ENCODE measurements at places on chromosomes 5 and 9. TPM values are rescaled to one million over a fixed set of nuclear protein-coding genes. Genes with fewer than 3 reads are reported as not detected.

GRCh38 chr5:9562141-9562540 is 16.3 kb upstream of the SEMA5A start:
- DNase-seq, result no peak

- DNase-seq, result no peak
These were observed 569.2 kb upstream of the PTPRD start for GRCh38 chr9:11182001-11182400.

DNA sequence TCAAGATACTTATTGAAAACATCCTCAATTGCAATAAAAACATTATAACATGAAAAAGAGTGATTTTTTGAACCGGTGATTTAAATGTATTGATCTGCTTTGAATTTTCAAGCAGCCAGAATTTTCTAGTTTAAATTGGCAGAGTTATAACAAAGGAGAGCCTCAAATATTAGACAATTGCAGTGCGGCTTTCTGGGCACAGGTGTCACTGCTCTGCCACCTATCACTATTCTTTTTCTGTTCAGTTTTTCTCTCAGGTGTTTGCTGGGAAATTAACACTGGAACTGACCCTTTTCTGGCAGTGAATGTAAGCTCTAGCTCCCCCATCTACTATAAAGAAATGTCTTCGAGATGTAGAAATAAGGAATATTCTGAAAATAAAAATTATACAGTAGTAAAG is 23.0 kb downstream of the ZBED3 start:
- DNase-seq, result no peak

GRCh38 chr5:174340226-174340625 is 294.7 kb downstream of the NSG2 start:
- DNase-seq, result no peak

DNA sequence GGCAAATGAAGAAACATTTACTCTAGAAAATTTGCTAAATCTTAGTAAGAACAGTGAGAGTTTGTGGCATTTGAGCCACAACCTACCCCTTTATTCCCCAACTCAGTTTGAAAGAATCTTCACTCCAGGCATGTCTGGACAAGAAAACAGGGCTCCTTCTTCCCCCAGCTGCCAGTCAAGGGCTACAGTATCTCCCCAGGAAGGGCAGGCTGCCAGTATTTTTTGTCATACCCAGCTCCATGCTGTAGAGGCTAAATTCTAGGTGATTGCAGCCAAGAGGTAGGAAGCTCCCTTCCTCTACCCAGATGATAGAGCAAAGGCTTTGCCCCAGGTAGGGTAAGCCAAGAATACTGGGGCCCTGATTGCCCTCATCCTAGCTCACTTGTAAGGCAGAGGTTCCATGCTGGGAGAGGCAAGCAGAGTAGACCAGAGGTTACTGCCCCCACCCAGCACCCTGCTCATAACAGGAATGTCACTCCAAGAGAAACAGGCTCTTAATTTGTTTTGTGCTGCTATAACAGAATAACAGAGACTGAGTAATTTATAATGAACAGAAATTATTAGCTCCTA is 20.0 kb upstream of the GRPEL2 start:
- no peak for DNase-seq

- no peak for DNase-seq
These were observed 42.6 kb downstream of the MLLT3 start for GRCh38 chr9:20579524-20580314.

DNA sequence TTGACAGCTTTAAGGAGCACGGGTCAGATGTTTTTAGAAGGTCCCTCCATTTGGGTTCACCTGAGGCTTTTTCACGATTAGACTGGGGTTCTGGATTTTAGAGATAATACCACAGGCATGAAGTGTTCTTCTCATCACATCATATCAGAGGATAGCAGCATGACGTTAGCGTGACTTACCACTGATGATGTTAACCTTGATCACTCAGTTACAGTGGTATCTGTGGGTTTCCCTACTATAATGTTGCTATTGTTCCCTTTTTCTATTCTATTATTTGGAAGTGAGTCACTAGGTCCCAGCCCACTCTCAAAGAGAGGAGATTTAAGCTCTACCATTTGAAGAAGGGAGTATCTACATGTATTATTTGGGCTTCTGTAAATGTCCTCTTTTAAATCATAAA is 300.0 kb downstream of the MAST4 start:
- DNase-seq, result no peak

DNA sequence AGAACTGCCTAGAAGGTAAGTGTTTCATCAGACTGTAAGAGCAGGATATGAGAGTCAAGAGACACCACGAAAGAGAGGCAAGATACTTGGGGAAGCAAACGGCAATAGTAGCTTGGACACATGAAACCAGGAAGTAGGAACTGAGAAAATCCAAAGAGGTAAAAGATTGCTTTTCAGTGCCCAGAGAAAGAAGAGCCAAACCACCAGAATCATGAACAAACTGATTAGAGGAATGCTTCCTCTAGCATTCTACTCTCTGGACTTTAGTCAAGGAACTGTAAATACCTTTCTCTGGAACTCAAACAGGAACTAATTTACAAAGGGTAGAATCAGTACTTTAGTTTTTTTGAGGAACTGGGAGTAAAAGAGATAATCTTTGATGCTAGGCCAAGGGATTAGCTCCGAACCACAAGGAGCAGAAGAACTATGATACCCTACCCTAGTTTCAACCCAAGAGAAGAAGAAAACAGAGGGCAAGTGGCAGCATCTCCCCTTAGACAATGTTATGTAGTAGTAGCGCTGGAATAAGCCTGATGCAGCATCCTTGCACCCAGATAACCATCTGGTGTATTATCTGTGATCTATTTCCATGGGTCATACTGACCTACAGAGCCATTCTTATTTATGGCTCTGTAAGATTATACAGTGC is 41.3 kb downstream of the EFCAB9 start:
- DNase-seq, result peak; percentile 59

DNA sequence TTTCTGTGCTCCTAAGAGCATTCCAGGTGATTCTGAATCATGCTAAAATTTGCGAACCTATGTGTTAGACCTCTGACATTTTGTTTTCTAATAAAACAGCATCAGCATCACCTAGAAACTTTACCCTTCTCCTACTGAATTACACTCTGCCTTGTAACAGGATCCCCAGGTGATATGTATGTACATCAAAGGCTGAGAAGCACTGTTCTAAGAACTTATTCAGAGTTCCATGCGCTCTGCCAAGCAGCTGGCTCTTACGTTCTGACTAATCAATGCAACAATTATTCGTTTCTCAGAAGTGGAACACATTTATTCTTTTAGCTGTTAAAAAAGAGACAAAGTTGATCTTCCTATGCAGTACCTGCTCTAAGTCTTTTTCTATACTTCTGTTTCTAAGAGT is 228.6 kb downstream of the SLF1 start:
- DNase-seq, result no peak

GRCh38 chr9:76732341-76732958 is 31.8 kb upstream of the PCA3 start:
- no peak for DNase-seq

GRCh38 chr5:133340822-133341221 is 271.5 kb downstream of the FSTL4 start:
- DNase-seq, result no peak

- no peak for DNase-seq
These were observed 237.8 kb downstream of the SEC61B start for GRCh38 chr9:99459919-99460318.

GRCh38 chr5:179959641-179960040 is 51.9 kb upstream of the TBC1D9B start:
- no peak for DNase-seq

DNA sequence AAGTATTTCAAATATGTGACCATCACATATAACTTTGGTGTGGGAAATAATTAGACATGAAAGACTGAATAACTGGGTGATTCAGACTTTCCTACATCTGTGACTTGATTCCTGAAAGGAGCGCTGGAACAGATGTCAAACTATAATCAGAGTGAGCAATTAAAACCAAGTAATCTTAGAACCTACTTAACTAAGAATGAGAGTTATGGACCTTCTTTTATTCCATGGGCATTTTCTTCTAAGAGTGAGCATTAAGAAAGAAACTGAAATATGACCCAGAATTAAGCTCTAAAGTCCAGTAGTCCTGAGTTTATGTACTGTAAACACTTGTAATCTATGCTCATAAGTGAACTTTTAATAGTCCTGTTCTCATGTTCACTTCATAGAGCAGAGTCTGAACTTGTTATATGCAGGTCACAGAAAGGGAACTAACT is 68.4 kb downstream of the PAM start:
- no peak for DNase-seq

DNA sequence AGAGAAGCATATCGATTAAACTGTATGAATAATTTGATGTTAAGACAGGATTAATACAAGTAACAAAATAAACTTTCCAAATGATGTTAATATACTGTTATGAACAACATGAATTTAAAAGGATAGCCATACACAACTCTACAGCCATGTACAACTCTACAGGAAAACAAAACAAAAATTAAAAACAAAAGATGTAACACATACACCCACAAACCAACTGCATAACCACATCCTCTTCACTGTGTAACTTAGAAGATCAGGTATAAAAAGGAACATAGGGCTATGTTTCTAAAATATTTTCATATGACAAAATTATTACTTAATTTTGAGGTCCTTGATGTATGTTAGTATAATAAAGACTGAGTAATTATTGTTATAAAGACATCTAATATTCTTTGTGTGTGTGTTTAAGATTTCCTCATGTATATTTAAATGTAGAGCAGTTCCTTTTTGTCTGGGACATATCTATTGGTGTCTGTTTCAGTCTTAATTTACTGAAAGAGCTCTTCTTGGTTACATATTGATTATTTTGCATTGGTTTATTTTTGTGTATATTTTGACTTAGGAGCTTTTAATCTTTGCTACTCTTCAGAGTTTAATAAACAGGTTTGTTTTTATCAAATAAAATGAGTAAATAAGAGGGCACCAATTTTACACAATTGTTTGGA is 966.8 kb upstream of the CTNND2 start:
- no peak for DNase-seq

GRCh38 chr5:149062371-149063016 is 368 bp downstream of the SH3TC2 start:
- no peak for DNase-seq

DNA sequence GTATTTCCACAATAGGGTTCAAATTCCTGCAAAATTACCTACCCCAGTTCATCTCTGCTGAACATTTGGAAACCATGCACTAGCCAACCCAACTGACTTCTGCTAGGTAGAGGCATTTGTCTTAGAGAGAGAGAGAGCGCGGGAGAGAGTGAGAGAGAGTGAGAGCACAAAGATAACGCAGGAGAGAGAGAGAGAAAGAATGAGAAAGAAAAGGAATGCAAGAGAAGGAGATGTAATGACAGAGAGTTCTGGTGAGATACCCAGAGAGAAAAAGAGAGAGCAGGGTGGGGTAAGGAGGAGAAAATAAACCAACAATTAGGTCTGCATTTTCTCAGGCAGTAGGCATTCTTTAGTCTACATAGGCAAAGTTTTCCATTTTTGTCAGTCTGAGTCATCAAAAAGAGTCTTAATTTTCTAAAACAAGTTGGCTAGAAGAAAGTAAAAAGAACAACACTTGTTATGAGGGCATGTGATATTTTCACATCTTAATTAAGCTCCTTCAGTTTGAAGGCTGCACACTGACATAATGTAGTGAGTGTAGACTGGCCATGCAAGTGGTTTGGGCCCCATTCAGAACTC is 98.2 kb downstream of the MAP1B start:
- no peak for DNase-seq

- DNase-seq, result no peak
These were observed 70.7 kb upstream of the LPAR1 start for GRCh38 chr9:111108946-111109345.

The CARD9 gene
- polyA plus RNA-seq, result 1.4 TPM

The CBY3 gene
- polyA plus RNA-seq, result 0.61 TPM

The PLAC8L1 gene
- 0.28 TPM for polyA plus RNA-seq

The RGMB gene
- 6.8 TPM for polyA plus RNA-seq

The ASS1 gene
- not detected for polyA plus RNA-seq

The F2R gene
- polyA plus RNA-seq, result 24.8 TPM

The HIGD2A gene
- polyA plus RNA-seq, result 202 TPM

The CAVIN4 gene
- polyA plus RNA-seq, result not detected

The PFN3 gene
- not detected for polyA plus RNA-seq

The CDX1 gene
- polyA plus RNA-seq, result not detected

The KCNIP1 gene
- not detected for polyA plus RNA-seq

The GLRA1 gene
- polyA plus RNA-seq, result not detected

The IL5 gene
- not detected for polyA plus RNA-seq
